ENCODE measurements at places on chromosomes 3 and 15.

- DNase-seq, result peak; percentile 92
These were observed 1078.5 kb downstream of the TUSC7 start for GRCh38 chr3:117788061-117788460.

DNA sequence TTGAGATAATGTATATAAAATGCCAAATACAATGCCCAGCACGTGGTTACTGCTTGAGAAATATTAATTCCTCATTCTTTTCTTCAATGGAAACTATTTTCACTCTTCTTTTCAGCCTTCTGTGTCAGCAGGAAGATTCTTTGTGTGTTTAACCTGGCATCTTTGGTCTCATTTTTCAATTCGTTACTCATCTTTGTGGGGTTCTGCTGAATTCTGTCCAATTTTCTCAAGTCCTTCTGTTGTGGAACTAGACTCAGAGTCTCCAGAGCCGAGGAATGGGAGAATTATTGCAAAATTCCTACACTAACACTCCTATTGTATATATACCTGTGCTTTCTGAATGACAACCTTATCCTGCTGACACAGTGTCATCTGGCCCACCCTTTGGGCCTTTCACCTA lies 96.8 kb upstream of the RGMA start:
- no peak for DNase-seq

GRCh38 chr3:168461793-168462192 lies 366.1 kb upstream of the GOLIM4 start:
- no peak for DNase-seq

- DNase-seq, result no peak
These were observed 47.0 kb upstream of the FSTL1 start for GRCh38 chr3:120497818-120498217.

- peak; percentile 41 for DNase-seq
These were observed 29.5 kb downstream of the PRICKLE2 start for GRCh38 chr3:64195789-64196188.

GRCh38 chr3:194364652-194365434 lies 4.7 kb downstream of the LRRC15 start:
- peak; percentile 92 for DNase-seq

DNA sequence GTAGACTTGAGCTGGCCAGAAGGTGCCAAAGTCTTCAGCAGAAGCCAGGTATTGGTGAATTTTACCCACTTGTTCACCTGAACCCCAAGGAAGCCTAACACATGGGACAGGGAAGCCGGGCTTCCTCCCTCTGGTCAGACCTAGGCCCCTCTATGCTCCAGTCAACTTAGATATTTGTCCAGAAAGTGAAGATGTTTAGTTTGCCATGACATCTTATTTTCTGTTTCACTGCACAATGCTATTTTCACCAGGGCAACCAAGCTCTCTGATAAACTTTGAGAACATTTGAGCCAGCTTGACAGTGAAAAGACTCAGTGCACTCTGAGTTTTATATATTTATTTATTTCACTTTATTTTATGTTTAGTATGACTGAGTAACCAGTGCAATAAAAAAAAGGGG lies 71.0 kb downstream of the SOX14 start:
- no peak for DNase-seq

- DNase-seq, result no peak
These were observed 11.4 kb downstream of the CHAC1 start for GRCh38 chr15:40964634-40965033.

- DNase-seq, result no peak
These were observed 26.6 kb upstream of the PLXNA1 start for GRCh38 chr3:126956361-126956760.

- DNase-seq, result no peak
These were observed 180.6 kb downstream of the LSAMP start for GRCh38 chr3:116264546-116265319.

- no peak for DNase-seq
These were observed 152.5 kb downstream of the FOXP1 start for GRCh38 chr3:71430941-71431552.

DNA sequence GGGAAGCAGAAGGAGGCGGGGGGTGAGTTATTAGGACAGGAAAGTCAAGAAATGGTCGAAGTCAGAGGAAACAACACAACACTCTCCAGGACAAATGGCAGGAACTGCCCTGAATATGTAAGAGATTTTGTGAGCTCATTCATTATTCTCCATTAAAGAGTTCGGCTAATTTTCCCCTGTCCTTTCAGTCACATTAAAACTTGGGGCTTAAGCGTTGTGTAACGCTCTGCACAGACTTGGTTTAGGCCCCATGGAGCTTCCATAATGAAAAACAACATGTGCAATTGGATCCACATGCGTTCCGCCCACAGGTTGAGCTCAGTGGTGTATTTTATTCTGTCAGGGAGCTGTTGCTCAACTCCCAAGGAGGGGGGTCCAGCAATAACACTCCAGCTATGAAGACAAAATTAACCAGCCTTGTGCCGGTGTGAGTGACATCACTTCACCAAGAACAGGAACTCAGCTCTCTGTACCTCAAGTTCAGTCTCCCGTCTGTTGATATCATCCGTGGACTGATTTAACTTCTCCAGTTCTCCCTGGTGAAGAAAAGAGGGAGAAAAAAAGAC lies 2.3 kb downstream of the SH3BP5 start:
- peak; percentile 92 for DNase-seq

DNA sequence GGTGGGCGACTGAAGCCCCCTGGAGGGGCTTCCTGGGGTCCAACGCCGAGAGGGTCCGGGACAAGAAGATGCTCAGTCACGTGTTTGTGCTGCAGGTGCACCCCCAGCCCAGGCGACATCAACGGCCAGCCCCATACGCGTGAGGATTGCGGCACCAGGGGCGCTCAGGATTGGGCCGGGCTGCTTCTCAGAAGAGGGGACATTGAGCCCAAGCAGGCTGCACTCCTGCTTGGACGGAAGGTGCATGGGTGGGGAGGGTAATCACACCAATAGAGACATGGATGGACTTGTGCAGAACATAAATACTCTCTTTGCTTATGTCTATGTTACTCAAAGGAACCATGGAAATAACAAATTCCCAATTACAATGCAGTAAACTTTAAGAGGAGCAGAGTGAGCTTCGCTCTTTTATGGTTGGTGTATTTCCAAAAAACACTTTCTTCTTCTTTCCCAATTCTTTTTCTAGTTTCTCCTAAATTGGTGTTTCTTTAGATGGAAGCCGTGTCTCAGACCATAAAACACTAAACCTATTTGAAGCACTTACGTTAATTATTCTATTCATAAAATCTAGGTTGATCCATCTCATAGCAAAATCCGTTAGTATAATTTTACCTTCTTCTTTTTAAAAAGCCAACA lies 182.7 kb downstream of the GOLGA6L6 start:
- no peak for DNase-seq

DNA sequence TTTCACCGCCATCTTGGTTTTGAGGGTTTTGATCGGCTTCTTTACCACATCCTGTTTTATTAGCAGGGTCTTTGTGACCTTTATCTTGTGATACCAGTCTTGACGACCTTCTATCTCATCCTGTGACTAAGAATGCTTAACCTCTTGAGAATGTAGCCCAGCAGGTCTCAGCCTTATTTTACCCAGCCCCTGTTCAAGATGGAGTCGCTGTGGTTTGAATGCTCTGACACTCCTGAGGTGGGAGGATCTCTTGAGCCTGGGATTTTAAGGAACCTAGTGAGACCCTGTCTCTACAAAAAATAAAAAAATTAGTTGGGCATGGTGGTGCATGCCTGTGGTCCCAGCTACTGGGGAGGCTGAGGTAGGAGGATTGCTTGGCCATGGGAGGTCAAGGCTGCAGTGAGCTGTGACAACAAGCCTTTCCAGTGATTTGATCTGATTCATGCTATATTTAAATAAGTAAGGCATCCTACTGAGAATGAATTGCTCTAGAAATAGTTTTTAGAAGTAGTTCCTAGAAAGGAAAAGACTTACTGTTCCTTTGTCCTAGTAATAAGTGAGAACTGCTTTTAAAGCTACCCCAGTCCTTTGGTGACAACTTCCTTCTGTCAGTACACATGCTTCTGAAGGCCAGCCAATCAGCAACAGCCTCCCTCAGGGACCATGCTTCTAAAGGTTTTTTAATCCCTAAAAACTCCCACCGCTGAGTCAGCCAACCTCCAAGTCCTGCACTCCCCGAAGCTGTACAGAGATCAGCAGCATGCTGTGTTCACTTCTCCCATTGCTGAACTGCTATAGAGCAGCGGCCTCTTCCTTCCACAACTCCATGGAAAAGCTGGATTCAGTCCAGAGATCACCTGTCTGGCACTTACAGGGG lies 9.1 kb upstream of the CEMIP start:
- no peak for DNase-seq

DNA sequence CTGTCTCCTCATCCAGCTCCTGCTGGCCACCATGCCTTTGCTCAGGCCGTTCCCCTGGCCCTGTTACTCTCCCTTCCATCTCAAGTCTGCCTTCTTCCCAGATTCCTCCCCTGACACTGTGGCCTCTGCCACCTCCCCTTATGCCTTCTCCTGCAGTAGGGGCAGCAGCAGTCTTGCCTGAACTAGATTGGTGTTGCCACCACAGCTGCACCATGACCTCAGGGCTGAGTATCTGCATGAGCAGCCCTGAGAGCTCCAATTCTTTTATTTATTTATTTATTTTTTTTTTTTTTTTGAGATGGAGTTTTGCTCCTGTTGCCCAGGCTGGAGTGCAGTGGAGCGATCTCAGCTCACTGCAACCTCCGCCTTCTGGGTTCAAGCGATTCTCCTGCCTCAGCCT lies 13.8 kb upstream of the CAMP start:
- DNase-seq, result no peak

DNA sequence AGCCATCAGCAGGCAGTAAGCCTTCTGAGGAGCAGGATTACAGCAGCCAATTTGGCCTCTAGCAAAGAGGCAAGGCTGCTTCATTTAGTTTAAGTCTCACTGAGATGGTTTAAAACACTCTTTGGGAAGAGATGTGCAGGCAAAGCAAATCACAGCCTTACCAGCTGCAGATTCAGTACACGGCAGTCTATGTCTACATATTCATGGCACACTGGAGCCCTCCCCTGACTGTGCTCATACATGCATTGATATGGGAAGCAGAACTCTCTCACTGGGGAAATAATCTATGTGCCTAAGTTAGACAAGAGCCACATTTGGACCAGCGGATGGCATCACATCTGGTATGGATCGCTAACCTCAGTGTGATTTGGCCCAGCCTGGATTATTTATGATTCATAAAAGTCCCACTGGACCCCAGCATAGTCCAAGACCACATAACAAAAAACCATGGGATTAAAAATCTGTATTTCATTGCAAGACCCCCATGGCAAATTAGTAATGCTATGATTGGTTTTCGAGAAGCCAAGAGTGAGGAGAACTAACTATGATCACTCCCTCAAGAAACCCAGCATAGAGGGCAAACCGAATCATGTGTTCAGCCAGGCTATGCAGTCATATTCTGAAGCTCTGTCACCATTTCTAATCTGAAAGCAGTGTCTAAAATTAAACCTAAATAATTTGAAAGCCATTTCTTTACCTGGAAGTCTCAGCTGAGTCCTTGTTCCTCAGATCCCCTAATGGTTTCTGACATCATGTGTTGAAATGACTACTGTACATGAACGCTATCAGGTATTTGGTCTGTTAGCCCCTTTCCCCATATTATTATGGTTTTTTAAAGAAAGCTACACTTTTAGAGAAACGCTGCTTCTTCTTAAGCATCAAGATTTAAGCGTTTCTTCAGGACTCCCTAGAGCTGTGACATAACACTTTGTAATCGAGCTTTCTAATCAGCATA lies 1.2 kb downstream of the PRICKLE2 start:
- no peak for DNase-seq

- DNase-seq, result no peak
These were observed 474.2 kb upstream of the ROBO2 start for GRCh38 chr3:76565496-76566210.

GRCh38 chr3:42705962-42706585 lies 3.5 kb upstream of the HHATL start:
- no peak for DNase-seq

DNA sequence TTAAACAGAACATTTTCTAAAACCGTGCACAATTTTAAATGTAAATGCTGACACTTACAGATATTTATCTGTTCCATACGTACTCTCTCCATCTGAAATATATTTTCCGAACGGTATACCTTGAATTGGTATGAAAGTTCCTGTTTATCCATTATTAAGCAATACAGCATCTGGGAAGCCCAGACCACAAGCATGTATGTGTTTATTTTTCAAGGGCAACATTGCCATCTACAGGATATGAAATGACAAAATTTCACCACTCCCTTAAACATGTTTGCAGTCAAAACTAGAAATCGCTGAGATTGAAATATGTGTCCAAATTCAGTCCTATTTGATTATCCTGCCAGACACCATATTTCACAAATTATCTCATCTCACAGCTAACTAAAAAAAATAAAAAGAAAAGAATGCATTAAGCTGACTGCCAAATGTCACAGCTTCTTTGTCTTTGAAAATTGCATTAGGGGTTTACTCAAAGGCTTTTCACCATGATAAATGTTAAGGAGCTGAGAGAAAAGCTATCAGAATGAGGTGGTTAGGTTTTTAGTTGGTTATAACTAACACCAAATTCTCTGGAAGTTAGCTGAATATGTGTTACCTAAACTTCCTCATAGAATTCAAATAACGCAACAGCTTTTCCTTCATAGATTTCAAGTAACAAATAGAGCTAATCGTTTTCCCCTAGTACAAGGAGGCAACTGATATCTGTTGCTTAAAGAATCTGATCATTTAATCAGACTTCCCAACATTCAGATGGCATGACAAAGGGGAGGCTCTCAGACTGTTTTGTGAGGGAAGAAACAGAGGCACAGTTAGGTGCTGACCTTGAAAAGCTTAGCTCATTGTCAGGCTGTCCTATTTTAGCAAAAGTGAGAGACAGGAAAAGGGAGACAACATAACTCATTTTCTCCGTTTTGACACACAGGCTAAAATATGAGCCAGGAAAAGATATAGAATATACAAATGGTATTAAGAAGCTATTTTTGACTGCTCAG lies 533.1 kb downstream of the TBL1XR1 start:
- DNase-seq, result peak; percentile 82

Measured in fibroblast of skin of left quadriceps (primary cell).